Muscle of leg (tissue), 16 donors: ENCODE measurements at places on chromosomes 3 and 15.

DNA sequence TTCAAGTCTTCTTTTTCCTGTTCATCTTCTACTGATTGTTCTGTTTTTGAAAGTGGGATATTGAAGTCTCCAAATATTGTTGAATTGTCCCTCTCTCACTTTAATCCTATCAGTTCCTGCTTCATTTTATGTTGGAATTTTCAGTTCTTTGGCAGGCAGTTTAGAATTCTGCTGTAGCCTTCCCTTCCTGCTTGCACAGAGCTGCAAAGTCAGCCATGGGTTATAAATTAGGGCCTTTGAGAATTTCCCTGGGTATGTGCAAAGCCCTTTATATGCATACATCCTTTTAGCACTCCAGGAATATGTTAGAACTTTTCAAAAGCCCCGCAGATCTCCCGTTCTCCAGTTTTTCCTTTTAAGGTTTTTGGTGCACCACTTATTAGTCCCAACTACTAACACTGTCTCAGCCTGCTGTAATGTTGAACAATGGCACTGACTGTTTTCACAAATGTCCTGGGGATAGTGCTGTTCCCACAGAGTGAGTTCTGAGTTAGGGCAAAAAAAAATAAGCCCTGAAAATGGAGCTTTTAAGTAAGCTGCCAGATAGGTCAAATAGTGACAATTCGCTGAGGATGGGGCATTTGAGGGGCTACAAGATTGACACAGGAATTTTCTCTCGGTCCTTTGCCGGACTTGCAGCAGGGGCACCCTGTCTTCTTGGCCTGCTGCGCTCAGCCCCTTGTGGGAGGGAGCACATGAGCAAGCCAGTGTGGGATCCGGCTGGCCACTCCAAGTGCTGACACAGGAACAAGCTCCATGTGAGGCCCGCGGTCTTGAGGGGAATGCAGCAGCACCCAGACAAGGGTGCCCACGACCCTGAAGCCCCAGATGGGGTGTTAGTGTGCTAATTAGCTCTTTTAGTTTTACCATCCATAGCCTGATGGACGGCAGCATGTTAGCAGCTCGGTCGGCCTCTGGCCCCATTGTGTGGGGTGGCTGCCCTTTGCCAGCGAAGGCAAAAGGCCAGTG lies 96.0 kb downstream of the VPS8 start:
- no peaks in the 10 kb centered on the region for H3K4me1 ChIP-seq
- H3K4me3 ChIP-seq: no peak overlapping the region
- H3K27ac ChIP-seq: no peak overlapping the region
- DNase-seq: peak; percentile 56
- no peaks in the 10 kb centered on the region for H3K27me3 ChIP-seq
- H3K36me3 ChIP-seq: no peaks in the 10 kb centered on the region

DNA sequence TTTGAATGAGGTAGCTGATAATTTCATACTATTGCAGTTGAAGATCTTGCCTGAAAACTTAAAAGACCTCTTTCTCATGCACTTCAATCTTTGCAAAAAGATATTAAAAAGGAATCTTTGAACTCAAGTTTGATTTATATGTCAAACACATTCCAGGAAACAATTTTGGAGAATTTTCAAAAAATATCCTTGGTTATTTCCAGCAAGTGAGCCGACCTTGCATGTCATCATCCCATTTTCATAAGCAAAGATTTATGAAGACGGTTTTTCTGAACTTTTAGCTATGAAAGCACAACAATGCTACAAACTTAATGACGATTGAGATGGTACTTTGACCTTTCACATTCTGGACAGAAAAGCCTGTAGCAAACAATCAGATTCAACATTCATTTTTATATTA lies 95.6 kb downstream of the RFX7 start:
- DNase-seq: no peak
- no peak overlapping the region for H3K4me3 ChIP-seq
- no peak overlapping the region for H3K27ac ChIP-seq
- no peaks in the 10 kb centered on the region for H3K4me1 ChIP-seq
- no peaks in the 10 kb centered on the region for H3K36me3 ChIP-seq

GRCh38 chr15:58360421-58361090 lies 71.2 kb upstream of the LIPC start:
- no peaks in the 10 kb centered on the region for H3K36me3 ChIP-seq
- no peak for DNase-seq
- H3K4me1 ChIP-seq: peaks cover 10% of the 10 kb centered on the region

- H3K27ac ChIP-seq: peak overlapping the region; percentile 5
- peaks cover 9% of the 10 kb centered on the region for H3K36me3 ChIP-seq
- H3K4me3 ChIP-seq: no peak overlapping the region
- no peak for DNase-seq
Observed at GRCh38 chr3:172061724-172062184, 22.4 kb downstream of the FNDC3B start.

- peaks cover 7% of the 10 kb centered on the region for H3K4me1 ChIP-seq
- no peak overlapping the region for H3K27ac ChIP-seq
- DNase-seq: no peak
- H3K27me3 ChIP-seq: no peaks in the 10 kb centered on the region
Observed at GRCh38 chr3:73500321-73500720, 124.4 kb downstream of the PDZRN3 start.
